ENCODE measurements at places on chromosomes 3 and 15.
A peak's percentile ranks its signal among the peaks of the same experiment; 100 is the strongest.

DNA sequence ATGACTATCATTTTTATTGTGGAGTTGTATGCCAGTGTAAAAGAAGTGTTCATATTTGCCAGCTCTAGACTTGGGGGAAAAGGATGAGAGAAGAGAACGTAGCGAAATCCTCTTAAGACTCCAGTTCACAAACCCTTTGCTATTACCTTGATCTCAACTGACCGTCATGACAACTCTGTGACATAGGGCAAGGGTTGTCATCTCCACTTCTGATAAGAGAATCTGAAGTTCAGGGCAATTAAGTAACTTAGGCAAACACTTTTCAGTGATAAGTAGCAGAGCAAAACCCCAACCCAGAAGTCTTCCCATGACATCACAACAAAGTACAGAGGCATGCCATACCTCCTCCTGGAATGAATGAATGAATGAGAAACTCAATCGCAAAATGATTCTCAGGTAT, 40.3 kb upstream of the WNT5A start:
- DNase-seq, result no peak

GRCh38 chr15:77871852-77872371, 205.6 kb downstream of the TBC1D2B start:
- DNase-seq, result peak; percentile 41

GRCh38 chr3:188338086-188338485, 184.1 kb downstream of the LPP start:
- no peak for DNase-seq

GRCh38 chr15:72153269-72154000, 35.2 kb downstream of the SENP8 start:
- DNase-seq, result no peak

- DNase-seq, result no peak
Measured at GRCh38 chr3:72665103-72665502, 183.1 kb downstream of the SHQ1 start.

DNA sequence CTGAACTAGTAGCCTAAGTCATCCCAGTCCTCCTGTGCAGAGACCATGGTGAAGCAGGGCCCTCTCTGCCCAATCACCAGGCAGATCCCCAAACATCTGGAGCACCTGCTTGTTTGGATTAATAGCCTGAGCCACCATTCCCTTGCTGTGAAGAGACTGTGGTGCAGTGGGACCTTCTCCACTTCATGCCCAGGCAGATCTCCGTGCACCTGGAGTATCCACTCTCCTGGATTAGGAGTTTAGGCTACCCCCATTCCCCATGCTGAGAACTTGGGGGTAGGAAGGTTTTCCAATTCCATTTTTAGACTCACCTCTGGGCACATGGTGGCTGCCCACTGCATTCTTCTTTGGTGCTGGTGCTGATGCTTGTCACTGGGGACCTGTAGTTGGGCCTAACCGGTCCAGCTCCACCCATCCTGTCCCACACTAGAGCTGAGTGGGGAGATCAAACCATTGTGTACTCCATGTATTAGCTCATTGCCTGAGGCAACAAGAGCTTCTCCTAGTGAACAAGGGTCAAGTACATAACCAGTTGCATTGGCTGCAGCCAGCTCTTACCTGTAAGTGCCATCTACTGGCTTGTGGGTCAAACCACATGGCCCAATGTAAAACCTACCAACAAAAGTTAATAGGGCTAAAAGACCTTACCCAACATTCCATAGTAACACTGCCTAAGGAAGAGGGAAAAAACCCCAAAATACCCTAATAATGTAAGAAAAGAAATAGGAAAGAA, 382.5 kb upstream of the CBLB start:
- DNase-seq, result no peak

DNA sequence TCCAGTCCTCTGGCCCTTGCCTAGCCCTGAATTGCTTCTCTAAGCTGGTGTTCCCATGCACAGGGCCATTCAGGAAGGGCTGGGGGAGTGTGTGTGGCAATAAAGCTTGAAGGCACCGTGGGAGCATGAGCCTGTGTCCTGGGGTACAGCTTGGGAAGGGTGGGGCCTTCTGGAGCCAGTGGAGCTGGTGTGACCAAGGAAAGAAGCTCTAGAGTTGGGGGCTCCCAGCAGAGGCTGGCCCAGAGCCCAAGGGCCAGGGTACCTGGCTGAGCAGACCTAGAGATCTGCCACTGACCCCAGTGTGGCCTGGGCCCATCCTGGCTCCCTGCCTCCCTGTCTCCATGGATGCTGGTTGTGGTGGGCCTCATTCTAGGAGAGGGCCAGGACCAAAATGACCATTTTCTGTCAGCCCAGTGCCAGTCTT, 8.1 kb downstream of the ABTB1 start:
- DNase-seq, result no peak

DNA sequence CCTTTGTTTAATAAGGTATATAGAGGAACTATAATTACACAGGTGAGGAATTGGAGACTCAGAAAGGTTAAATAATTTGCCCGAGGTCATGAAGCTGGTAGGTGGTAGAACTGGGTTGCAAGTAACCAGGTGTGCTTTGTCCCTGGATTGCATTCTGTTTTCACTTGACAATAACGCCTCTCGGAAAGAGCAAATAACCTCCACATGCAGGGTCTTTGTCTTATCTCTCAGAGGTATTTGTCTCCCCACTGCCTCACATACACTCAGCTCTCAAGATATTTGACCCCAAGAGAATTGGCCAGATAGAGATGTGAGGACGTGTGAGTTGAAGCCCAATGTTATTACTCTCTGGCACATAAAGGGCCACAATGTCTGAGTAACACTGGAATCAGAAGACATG, 320.9 kb upstream of the ONECUT1 start:
- DNase-seq, result no peak

DNA sequence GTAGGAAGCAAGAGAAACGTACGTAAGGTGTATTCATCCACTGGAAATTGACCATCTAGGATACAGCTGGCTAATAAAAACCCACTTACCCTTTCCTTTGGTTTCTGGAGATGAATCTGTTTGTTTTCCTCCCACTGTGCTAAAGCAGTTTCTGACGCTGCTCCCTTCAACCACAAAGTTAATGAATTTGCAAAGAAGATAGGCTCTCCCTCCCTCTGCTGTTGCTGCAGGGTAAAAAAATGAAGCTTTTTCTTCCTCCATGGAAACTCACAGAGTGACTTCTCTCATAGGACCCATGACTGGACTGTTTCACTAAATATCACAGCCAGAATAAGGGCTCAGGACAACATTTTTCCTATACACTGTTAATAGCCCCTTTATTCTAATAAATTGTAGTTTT, 172.1 kb upstream of the LRRN1 start:
- peak; percentile 11 for DNase-seq

GRCh38 chr3:23686519-23686918, 119.2 kb upstream of the UBE2E1 start:
- no peak for DNase-seq

- no peak for DNase-seq
Measured at GRCh38 chr3:27486336-27486735, 2.2 kb upstream of the SLC4A7 start.

DNA sequence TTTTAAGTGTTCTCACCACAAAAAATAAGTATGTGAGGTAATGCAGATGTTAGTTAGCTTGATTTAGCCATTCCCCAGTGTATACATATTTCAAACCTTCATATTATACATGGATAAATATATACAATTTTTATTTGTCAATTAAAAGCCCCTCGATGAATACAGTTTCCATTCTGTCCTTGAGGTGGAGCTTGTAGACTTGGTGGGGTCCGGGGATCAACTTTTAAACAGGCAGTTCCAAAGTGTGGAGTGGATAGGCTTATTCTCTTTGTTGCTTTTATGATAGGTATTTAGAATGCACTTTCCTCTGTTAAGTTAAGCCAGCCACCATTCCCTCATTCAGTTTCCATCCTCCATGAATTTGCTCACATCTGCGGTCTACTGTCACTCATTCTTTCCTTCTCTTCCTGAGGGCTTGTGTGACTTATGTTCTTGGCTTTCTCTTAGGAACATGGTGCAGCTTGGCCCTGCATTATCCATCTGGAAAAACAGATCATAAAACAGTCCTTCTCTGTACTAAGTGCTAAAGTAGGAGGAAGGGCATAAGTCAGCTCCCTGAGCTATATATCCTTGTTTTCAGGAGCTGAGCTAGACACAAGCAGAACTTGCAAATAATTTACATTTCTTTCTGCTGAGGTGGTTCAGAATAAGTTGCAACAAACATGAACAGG, 149.1 kb downstream of the NFKBIZ start:
- DNase-seq, result no peak

GRCh38 chr15:62770752-62771151, 271.8 kb upstream of the TPM1 start:
- DNase-seq, result no peak

- no peak for DNase-seq
Measured at GRCh38 chr3:149134575-149134974, 5.1 kb downstream of the HPS3 start.

- DNase-seq, result peak; percentile 20
Measured at GRCh38 chr15:58473724-58474123, 41.9 kb downstream of the LIPC start.

DNA sequence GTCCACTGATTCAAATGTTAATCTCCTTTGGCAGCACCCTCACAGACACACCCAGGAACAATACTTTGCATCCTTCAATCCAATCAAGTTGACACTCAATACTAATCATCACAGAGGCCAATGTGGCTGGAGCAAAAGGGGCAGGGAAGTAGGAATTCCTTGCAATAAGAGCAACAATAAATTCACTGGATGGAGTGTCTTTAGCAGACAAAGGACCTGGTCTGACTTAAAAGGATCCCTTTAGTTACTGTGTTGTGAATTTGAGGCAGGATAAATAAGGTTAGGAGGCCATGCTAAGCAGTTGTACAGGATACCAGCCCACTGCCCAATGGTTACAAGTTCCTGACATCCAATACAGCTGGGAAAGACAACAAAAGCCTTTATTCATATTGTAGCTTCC, 12.3 kb upstream of the GFM1 start:
- DNase-seq, result no peak

GRCh38 chr3:184795522-184796190, 16.3 kb upstream of the VPS8 start:
- DNase-seq, result no peak

DNA sequence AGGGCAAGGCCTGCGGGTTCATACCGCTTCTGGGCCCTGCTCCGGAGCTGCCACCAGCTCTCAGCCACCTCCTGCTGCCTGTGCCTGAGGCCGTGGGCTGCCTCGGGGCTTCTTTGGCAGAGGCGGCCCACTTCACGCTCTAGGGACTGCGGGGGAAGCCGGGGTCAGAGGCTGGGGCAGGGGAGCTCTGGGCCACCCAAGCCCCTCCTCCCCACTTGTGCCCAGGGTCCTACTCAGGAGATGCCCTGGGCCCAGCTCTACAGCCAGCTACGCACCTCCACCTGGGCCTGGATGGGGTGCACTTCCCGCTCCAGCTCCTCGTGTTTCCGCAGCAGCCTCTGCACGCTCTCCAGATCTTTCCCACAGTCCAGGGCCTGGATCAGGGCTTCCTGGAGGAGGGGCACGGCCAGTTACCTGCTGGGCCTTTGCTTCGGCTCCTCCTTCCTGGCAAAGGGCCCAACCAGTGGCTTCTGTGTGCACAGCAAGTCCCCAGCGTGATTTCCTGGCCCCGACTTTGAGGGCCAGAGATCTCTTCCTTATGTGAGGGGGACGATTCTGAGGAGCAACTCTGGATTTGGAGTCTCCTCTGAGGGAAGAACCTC, 24.0 kb downstream of the PLA2G4B start:
- DNase-seq, result no peak

DNA sequence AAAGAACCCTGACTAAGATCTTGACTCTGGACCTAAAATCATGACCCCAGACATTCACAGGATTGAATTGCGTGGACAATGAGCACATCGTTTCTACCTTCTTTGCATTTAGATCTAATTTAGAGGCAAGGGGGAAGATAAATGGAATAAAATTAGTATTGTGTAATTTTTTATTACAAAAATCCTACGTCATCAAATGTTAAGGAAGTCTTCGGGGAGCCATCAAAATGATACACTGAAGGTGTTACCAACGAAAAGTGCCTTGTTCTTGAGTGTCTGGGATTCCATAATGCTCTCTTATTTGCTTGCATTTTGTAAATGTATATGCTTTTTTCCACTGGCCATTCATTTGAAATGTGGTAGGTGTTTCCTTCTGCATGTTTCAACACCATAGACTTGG, 52.8 kb upstream of the C3orf49 start:
- no peak for DNase-seq

- DNase-seq, result no peak
Measured at GRCh38 chr3:141412087-141412935, 44.0 kb downstream of the ZBTB38 start.

- DNase-seq, result peak; percentile 95
Measured at GRCh38 chr3:40623567-40623966, 98.8 kb downstream of the ZNF621 start.

DNA sequence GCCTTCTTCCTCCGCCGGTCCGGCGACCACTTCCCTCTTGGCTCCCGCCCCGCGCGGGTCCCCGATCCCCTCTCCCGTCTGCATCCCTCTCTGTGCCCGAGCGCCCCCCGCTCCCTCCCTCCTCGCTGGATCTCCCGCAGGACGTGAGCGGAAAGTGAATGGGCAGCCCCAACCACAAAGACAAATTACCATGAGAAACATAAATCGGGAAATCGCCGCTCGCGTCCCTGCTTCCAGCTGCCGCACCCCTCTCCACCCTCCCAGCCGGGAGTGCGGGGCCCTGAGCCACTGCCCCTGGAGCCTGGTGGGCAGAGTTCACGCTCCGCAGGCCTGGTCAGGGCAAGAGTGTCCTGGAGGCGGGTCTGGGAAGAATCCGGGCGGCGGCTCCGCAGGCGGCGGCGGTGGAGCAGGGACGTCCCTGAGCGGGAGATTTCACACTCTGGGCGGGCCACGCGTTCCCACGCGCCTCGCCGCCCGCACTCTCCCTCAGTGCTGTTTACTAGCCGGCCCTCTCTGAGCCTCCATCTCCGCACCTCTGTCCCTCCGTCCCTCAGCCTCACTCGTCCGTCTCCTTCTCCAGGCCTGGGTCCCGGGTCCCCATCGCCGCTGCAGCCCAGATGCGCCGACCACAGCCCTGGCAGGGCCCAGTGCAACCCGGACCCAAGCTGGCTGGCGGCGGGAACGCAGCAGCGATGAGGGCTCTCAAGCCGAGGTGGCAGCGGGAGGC, 835 bp downstream of the SEMA5B start:
- no peak for DNase-seq

- DNase-seq, result no peak
Measured at GRCh38 chr15:36622836-36623235, 43.4 kb downstream of the CDIN1 start.

DNA sequence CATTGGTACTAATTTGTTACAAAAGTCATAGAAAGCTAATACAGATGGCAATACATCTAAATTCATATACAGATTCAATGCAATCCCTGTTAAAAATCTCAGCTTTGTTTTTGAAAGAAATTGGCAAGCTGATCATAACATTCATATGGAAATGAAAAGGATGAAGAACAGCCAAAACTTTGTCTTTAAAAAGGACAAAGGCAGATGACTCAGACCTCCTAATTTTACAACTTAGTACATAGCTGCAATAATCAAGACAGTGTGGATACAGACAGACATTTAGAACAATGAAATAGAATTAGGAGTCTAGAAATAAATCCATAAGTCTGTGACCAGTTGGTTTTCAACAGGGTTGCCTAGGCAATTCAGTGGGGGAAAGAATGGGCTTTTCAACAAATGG, 63.3 kb downstream of the AQP9 start:
- no peak for DNase-seq

Data from NB4 (cell line).